Femur (tissue), 1 donor: ENCODE measurements at places on chromosomes 1 and 21.

DNA sequence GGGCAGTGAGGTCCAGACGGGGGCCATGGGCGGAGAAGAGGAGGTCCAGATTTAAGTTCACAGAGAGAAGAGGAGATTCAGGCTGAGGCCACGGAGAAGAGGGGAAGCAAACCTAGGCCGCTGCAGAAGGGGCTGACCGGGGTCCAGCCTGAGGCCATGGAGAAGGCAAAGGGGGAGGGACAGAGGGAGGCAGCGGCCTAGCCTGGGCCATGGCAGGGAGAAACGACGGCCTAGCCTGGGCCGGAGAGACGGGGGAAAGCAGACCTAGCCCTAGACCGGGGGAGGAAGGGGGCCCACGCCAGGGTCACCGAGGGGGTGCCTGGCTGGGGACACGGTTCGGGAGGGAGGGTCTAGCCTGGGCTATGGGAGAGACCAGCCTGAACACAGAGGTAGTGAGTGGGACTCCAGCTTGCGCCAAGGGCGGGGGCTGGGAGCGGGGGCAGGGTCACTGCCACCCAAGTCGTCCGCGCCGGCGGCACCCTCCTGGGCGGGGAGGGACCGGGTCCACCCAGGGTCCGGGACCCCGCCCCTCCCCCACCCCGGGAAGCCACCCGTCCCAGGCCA lies 459 bp downstream of the CAPZB start:
- DNase-seq, result peak; percentile 65

DNA sequence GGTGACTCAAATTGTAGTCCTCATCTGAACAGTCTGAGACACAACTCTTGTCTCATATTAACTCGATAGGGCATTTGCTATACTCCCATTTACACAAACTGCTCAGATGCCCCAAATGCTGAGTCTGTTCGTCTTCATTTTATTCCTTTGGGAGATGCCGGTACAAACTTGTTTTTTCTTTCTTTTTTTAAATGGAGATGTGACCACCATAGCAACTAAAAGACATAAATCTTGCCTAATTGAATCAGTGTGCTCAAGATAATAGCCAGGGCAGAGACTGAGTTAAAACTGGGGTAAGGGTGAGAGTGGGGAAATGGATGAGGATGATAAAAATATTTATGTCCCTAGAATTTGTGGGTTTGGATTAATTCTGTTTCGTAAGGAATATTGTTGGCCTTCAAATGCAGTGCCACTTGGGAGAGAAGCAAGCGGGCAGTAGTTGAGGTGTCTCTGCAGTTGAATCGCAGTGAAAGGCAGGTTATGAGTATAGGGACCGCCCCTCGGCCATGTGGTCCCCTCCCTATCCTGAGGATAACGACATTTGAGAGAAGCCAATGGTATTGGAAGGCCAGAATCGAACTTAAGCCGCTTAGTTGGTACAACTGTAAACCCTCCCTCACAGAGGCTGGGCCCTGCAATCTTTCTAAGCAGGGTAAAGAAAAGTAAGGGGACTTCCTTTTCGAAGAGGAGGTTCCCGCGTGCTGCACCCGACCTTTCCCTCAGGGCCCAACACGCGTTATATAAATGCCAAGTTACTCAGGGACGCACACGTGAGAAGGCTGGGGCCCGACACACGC lies 859 bp upstream of the LRRC8B start:
- DNase-seq, result no peak

GRCh38 chr1:181726320-181727012 lies 243.1 kb downstream of the CACNA1E start:
- no peak for DNase-seq

DNA sequence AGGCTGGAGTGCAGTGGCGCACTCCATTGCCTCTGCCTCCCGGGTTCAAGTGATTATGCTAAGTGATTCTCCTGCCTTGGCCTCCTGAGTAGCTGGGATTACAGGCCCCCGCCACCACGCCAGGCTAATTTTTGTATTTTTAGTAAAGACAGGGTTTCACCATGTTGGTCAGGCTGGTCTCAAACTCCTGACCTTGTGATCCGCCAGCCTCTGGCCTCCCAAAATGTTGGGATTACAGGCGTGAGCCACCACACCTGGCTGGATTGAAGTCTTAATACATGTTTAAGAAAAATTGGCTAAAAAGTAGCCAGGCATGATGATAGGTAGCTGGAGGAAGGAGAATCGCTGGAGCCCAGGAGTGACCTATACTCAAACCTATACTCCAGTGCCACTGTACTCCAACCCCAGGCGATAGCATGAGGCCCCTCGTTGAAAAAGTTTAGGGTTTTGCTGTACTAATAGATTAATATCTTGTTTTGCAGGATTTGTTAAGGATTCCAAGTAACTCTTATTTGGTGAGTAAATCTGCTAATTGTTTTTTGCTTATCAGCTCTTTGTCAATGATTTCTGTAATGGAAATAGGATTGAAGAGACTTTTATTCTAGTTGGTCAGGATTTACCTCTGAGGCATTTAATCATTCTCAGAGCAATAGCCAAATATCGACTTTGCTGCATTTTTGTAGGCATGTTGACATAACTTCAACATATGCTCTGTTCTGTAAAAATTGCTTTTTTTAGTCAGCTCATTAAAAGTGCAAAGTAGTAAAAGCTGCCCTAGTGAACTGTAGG lies 2.0 kb downstream of the RCC1 start:
- DNase-seq, result no peak

- DNase-seq, result no peak
Observed at GRCh38 chr1:52403566-52404115, 582 bp downstream of the ORC1 start.

DNA sequence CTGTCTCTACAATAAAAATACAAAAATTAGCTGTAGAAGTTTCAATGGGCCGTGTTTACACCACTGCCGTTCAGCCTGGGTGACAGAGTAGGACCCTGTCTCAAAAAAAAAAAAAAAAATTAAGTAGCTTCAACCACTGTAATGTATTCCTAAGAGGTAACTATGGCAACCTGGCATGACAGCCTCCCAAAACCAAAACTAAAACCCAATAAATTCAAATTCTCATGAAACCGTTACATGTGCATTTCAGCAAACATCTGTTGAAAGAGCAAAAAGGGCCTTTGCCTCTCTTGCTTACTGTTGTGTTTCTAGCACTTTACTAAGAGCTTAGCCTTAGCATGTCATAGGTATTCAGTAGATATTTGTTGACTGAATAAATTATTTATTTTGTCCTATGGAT lies 33.5 kb downstream of the ODR4 start:
- no peak for DNase-seq
